Prostate gland (tissue), 2 donors: ENCODE measurements at places on chromosomes 11 and 22.

DNA sequence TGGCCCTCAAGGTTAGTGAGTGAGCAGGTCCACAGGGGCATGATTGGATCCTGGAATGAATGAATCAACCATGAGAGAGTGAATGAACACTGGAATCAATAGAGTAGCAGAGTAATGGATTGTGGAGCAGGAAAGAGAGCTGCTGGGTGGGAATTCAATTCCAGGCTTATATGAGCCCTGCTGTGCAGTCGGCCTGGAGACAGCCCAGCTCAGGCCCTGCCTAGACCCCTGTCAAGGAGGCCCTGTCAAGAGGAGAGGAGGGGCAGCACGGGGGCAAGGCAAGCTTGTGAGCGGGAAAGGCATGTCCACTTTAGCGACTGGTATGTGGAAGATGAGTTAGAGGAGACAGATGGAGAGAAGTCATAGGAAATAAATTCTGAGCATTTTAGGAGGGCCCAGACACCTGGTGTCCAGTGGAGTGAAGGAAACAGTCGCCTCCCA, 1.3 kb upstream of the FOLR1 start:
- no peak for DNase-seq

DNA sequence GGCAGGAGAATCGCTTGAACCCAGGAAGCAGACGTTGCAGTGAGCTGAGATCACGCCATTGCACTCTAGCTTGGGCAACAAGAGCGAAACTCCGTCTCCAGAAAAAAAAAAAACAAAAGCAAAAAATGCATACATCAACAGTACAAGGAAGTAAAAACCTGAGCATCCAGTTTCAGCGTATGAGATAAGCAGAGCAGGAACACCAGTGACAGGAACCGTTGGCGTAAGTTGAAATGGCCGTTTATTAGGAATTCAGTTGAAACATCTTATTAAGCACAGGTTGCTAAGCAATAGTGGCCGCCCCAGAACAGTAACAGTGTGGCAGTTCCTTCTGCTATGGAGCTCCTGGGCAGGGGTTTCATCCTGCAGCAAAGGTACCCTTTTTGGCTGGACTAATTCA, 4.0 kb upstream of the L3MBTL2 start:
- DNase-seq: peak; percentile 49

DNA sequence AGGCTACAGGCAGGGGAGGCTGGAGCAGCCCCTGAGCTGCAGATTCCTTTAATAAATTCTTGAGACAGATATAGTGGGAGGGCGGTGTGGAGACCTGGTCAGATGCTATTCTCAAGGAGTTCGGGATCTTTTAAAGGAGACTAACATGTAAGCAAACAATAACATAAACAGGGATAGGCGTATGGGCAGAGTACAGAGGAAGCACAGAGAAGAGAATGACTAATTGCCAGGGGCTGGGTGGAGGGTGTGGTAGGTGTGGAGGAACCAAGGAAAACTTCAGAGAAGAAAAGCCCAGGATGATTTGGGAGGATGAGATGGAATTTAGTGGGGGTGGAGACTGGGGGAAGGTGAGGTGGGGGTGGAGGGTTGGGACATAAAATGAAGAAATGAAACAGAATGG, 9.7 kb upstream of the HEPHL1 start:
- DNase-seq: no peak

GRCh38 chr22:46196278-46196677, 46.0 kb downstream of the PPARA start:
- DNase-seq: peak; percentile 31

GRCh38 chr11:3205261-3206155, 13.1 kb downstream of the MRGPRG start:
- DNase-seq: no peak

DNA sequence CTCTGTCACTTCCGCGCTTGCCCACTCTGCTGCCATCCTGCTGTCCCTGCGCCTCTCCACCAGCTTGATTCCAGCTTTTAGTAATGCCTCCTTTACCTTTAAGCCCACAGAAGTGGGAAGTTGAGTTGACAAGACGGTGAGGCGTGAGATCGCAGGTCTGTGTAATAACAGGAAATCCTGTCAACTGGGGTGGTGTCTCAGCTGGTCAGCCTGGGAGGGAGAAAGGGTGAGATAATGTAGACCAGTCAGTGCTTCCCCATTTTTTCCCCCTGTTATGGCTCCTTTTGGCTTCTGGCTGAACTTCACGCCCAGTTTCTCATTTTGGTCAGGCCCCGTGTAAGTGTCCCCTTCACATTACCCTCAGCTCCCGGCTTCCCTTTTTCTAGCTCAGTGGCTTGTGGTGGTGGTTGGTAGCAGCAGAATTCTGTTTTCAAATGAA, 98.9 kb downstream of the TRAF6 start:
- no peak for DNase-seq

- no peak for DNase-seq
Measured at GRCh38 chr11:69094111-69094914, 45.6 kb downstream of the TPCN2 start.

- DNase-seq: no peak
Measured at GRCh38 chr11:44328138-44328660, 18.3 kb upstream of the ALX4 start.

- DNase-seq: no peak
Measured at GRCh38 chr11:104098555-104098954, 62.1 kb downstream of the DDI1 start.

GRCh38 chr11:2857918-2858317, 27.7 kb downstream of the CDKN1C start:
- no peak for DNase-seq

GRCh38 chr11:122167100-122167499, 51.1 kb upstream of the BLID start:
- no peak for DNase-seq

- DNase-seq: no peak
Measured at GRCh38 chr11:11967669-11968510, 40.5 kb downstream of the DKK3 start.

GRCh38 chr11:127675581-127675980, 675.0 kb upstream of the KIRREL3 start:
- DNase-seq: no peak

DNA sequence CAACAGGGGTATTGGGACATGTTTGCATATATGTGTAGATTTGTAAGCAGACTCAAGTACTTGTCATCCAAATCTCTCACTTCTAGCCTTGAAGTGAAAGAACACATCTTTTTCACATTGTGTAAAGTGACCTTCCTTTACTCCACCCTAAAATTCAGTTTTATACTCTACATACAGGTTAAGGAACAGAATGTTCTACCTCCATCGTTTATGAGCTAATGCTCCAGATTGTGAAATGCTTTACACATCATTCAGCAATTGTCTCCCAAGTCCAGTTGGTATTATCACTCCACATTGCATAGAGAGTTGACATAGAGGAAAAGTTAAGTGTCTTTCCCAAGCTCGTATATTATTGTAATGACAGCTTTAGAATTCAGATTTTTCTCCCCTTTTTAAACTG, 46.1 kb upstream of the BLID start:
- DNase-seq: peak; percentile 25

DNA sequence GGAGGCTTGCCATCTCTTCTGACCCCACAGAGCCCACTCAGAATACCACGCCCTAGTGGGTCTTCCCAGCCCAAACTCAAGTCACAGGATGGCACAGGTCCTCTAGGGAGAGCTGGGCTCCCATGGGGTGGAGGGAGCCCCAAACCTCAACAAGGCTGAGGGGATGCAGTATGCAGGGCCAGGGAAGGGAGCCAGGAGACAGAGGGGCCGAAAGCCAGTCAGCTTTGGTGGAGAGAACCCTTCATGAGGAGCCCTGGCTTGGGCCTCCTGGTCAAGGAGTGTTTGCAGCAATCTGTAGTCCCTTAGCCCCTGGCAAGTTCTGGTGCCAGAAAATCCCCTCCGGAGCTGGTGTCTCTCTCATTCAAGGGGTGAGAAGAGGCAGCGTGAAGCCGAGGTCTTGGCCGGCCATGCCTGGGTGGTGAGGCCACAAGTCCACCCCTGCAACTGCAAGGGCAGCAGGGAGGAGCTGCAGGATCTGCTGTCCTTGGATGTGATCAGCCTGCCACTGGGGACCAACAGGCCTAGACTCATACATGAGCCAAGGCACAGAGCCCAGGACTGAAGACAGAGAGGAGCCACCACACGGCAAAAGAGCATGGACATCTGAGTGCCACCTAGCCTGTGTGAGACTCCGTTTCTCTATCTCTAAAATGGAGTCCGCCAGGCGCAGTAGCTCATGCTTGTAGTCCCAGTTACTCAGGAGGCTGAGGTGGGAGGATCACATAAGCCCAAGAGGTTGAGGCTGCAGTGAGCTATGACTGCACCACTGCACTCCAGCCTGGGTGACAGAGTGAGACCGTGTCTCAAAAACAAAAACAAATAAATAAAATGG, 24.1 kb downstream of the NEAT1 start:
- no peak for DNase-seq

- no peak for DNase-seq
Measured at GRCh38 chr11:69152733-69153421, 2.9 kb upstream of the SMIM38 start.

DNA sequence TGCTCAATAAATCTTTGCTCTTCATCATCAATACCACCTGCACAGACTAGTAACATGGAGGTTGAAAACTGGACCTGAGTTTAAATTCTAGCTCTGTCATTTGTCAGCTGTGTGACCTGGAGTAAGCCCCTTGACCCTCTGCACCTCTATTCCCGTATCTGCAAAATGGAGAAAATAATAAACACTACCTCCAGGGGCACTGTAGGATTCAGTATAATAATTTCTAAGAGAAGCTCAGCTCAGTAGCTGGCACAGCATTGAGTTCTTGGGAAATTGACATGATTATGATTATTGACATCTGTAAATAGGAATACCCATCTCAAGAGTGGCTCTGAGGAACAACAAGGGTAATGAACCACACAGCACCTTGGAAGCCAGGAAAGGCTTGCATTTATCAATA, 78.4 kb downstream of the MN1 start:
- DNase-seq: no peak

- DNase-seq: no peak
Measured at GRCh38 chr11:129894278-129895125, 876 bp downstream of the NFRKB start.

DNA sequence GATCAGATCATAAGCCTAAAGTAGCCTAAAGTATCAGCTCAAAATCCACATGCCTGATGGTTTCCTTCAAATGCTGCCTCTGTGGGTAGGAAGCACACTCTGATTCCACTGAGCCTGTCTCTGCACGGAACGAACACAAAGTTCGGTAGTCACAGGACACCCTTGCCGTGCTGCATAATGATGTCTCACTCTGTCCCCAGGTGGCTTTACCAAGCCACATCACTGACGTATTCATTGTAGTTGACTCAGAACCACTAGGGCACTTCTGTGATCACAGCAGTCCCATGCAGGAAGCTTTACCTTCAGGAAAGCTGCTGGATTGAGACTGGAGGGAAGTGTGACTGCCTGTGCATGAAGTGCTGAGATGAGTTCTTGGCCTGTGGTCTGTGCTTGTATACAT, 147.7 kb downstream of the ATXN10 start:
- DNase-seq: no peak

DNA sequence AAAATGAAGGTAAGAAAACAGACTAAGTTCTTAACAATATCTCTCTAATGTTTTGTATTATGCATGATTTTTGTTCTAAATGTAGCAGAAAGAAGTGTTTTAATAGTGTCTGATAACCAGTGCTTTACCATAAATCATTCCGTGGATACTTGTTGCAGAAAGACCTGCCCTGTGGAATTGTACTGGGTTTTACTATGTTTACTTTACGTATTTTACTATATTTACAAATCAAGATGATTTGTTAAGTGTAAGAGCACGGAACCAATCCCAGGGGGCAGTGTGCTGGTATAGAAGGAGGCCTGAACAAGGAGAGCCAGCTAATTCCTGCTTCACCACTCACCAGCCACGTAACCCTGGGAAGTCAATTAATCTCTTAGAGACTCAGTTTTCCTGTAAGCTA, 1.4 kb downstream of the HTR3B start:
- DNase-seq: peak; percentile 84

DNA sequence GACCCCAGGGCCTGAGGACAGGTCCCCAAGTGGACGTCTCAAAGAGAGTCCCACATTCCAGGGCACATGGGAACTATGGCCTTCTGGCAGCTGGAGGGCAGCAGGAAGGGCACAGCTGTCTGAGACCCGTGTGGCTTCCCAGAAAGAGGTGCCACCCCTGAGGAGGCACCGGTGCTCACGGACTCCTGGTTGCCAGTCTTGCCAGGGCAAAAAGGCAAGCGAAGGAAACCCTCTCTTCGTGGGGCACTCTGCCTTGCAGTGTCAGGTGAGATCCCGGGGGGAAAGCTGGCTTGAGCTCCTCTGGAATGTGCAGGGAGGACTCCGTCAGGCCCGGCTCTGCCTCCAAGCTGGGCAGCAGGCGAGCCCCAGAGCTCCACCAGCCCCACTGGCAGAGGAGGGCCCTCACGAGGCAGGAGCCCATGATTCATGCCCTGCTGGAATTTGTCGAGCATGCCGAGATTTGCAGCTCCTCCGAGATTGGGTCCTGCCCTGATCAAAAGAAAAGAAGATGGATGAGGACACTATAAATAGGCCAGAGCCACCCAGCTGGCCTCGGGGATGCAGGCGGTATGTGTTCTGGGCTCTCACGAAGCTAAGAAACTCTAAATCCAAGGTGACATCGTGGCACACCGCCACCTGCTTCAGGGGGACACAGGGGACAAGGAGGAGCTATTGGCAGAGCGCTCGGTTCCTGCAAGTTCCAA, 9.9 kb upstream of the CELSR1 start:
- peak; percentile 68 for DNase-seq

DNA sequence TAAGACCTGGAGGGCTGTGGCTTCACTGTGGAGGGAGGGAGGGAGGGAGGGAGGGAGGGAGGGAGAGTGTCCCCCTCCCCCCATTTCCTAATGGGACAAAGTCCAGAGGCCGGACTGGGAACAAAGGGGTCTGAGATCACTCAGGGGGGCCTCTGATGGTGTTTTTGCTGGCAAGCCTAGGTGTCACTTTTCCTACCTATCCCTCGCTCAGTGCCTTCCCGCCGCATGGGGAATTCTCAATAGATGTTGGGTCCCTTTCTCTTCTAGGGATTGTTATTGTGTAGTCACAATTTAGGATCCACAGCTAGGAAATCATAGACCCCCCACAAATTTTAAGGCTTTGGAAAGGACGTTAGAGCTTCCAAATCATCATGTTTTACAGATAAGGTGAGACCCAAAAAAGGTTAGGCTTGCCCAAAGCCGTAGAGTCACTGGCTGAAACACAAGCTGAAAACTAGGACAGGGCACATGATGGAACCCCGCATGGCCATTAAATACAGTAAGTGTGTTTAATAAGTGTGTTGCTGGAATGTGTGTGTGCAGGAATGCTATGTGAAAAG, 4.8 kb upstream of the FTH1 start:
- no peak for DNase-seq

DNA sequence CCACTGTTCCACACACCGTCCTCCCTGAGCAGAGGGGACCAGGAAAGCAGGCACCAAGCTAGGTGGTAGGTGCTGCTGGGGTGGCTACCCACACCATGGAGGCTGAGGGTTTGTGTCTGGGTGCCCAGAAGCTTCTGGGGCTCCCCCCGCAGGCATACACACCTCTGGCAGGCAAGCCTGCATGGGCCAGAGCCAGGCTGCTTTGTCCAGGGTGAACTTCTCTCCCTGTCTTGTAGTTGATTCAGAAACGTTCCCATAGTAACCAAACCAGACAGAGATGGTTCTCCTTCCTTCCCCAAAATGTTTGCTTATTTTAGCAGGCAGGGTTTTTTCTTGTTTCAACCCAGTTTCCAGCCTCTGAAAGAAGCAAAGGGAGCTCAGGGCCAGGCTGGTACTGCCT, 40.9 kb upstream of the SUSD2 start:
- DNase-seq: no peak
